ENCODE measurements at places on chromosomes 6 and 20.

- DNase-seq, result no peak
Observed at GRCh38 chr6:83443516-83443915, 12.7 kb upstream of the ME1 start.

GRCh38 chr6:128367437-128367836 lies 153.0 kb downstream of the PTPRK start:
- DNase-seq, result no peak

GRCh38 chr6:110529907-110530306 lies 53.5 kb upstream of the SLC22A16 start:
- DNase-seq, result no peak

DNA sequence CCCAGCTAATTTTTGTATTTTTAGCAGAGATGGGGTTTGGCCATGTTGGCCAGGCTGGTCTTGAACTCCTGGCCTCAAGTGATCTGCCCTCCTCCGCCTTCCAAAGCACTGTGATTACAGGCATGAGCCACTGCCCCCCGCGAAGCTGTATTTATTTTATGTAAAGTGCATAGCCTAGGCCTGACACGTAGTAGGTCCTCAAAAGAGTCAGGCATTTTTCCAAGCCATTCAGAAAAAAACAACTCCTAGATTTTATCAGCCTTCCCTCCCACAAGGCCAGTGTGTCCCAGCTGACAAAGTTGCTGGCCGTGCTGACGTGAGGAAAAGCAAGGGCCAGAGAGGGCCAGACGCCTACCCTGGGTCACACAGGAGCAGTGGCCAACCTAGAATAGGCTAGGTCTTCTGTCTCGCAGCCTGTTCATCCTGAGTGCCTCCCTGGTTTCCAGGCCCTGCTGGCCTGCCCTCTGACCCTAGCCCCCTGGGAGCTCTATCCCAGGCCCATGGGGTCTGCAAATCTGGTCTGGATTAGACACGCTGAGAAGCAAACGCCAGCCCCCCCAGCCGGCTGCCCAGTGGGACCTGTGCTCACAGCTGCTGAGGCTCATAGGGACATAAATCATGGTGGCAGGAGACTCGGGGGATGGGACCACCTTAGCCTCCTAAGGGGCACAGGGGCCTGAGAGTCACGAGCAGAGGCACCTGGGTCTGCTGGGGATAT lies 11.8 kb downstream of the TCF15 start:
- no peak for DNase-seq

- DNase-seq, result no peak
Observed at GRCh38 chr6:169502445-169502844, 199.4 kb downstream of the WDR27 start.

DNA sequence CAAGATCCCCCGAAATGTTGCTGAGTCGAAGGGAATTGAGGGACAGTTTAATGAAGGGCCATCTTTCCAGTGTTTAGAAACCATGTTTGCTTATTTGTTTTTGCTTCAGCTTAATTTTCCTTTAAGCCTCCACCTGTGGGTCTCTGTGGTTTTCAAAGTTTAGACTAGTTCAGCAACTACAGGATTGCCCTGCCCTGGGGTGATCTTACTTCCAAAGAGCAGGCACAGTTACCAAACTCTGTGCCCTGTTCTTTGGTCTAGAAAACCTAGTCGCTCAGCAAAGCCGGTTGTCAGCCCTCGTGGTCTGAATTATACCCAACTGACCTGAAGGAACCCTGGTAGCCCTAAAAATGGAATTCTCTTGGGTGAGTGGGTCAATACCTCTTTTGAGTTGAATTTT lies 219.2 kb upstream of the GMDS start:
- no peak for DNase-seq
